Fibroblast of pulmonary artery (primary cell): ENCODE measurements at places on chromosomes 11 and 22.

GRCh38 chr22:37316405-37316804 is 34.1 kb downstream of the CYTH4 start:
- no peak for DNase-seq

DNA sequence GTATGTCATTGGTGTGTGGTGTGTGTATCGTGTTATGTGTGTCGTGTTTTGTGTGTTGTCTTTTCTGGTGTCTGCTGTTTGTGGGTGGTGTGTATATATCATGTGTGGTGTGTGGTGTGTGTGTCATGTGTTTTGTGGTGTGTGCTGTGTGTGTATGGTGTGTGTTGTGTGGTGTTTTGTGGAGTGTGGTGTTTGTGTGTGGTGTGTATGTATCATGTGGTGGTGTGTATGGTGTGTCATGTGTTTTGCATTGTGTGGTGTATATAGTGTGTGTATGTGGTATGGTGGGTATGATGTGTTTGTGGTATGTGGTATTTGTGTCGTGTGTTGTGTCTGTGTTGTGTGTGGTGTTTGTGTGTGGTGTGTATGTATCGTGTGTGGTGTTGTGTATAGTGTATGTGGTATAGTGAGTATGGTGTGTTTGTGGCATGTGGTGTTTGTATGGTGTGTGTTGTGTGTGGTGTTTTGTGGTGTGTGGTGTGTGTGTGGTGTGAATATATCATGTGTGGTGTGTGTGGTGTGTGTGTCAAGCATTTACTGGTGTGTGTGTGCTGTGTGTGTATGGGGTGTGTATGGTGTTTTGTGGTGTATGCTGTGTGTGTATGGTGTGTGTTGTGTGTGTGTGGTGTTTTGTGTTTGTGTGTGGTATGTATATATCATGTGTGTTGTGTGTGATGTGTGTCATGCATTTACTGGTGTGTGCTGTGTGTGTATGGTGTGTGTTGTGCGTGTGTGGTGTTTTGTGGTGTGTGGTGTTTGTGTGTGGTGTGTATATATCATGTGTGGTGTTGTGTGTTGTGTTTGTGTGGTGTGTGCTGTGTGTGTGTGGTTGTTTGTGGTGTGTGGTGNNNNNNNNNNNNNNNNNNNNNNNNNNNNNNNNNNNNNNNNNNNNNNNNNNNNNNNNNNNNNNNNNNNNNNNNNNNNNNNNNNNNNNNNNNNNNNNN is 12.7 kb downstream of the PIM3 start:
- DNase-seq: peak; percentile 36

DNA sequence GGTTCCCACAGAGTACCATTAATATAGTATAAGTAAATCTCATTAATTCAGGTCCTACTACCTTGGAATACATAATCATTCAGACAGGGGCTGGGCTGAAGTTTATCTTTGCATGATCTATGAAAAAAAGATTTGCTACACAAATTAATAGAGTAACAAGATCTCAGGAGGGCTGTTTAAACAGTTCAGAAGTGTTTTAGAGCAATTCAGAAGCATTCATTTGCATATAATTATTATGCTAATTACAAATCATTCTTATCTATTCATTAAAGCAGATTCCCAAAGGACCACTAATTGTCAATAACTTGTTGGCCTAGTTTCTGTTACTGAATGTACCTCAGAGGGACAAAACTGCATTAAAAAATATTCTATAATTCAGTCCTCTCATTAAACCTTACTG is 40.5 kb downstream of the PITPNB start:
- DNase-seq: no peak

DNA sequence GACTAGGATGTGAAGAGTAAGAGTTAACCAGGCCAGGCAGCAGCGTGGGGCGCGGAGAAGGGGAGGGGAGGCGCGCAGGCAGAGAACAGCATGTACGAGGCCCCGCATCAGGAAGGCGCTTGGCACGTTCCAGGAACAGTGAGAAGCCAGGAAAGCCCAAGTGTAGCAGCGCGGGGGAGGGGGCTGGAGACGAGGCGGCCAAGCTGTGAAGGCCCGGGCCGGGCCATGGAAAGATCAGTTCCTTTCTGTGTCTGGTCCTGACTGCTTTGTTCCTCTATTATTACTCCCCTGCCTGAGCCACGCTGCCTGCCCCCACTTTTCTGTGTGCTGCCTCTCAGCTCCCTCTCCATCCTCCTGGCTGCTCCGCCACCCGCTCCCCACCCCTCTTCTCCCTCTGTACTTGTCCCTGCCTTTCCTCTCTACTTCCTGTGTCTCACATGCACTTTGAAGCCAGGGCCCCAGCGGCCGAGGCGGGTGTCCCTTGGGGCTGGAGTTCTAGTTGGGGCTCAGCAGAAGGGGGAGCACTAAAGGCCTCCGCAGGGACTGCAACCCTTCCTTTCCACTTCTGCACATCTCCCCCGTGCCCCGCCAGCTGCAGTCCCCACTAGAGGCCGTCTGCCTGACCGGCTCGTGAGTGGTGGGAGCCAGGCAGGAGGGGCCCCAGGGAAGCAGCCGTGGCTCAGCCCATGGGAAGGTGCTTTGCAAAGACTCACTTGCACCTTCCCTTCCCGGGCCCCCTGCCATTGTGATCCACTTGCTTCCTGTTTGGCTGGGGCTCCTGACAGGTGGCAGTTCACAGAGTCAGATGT is 63.7 kb downstream of the PRDM11 start:
- peak; percentile 91 for DNase-seq

GRCh38 chr11:48020092-48020755 is 39.9 kb downstream of the PTPRJ start:
- DNase-seq: no peak

DNA sequence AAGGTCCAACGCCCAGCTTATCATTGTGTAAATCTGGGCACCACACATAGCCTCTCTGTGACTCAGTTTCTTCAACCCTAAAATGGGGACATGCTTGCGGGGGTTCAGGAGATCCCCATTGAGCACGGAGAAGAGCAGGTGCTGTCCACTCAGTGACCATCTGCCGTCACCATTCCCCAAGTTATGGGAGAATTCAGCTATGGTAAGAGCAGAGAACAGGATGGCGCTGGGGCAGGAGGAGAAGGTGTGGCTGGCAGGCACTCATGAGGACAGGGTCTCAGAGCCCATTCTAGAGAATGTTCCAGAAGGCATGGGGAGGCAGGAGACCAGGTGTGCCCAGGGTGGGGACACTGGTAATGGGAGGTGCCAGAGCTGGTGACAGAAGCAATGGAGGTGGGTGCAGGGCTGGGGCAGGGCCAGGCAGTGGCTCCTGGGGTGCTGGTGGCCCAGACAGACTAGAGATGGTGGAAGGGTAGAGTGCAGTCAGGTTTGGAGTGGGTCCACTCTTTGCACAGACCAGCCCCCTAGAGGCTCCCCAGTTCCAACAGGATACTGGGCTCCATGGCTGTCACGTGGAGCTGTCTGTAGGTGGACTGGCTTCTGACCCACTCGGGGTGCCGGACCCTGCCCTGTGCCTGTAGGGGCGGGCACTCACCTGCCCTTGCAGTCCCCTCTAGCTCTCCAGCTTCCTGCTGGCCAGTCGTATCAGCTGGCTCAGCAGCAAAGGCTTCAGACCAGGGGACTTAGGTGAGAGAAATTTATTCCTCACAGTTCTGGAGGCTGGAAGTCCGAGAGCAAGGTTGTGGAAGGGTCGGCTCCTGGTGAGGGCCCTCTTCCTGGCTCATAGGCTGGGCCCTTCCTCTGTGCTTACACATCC is 84.7 kb downstream of the CDKN1C start:
- DNase-seq: no peak

GRCh38 chr11:60809691-60810090 is 24.6 kb downstream of the MS4A10 start:
- DNase-seq: no peak

DNA sequence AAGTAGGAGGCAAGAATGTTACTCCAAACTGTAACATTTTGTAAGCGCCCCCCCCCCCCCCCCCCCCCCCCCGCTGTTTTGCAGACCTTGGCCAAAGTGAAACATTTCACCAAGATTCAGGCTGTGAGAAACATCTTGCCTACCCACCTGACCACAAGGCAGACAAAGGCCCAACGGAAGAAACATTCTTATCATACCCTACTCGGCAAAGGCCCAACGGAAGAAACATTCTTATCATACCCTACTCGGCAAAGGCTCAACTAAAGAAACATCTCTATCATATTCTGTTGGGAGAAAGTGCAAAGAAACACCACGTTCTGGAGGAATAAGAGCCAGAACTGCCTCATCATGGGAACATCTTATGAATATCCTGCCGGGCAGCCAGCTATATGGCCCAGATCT is 117.1 kb downstream of the JRKL start:
- DNase-seq: no peak

DNA sequence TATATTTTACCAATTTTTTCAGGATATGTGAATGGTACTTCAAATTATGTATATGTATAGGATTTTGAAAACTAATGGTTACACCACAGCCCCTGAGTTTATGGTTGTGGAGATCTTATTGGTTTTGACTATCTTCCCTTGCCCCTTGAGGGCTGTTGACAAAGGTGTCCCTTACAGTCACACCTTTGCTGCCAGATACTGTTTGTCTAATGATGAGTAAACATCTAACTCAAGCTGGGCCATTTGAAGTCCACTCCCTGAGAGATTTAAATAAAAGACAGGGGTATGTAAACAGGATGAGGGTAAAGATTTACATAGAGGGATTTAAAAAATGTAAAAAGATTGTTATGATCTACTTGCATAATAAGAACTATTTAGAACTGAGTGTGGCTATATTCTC is 38.9 kb upstream of the LUZP2 start:
- no peak for DNase-seq

DNA sequence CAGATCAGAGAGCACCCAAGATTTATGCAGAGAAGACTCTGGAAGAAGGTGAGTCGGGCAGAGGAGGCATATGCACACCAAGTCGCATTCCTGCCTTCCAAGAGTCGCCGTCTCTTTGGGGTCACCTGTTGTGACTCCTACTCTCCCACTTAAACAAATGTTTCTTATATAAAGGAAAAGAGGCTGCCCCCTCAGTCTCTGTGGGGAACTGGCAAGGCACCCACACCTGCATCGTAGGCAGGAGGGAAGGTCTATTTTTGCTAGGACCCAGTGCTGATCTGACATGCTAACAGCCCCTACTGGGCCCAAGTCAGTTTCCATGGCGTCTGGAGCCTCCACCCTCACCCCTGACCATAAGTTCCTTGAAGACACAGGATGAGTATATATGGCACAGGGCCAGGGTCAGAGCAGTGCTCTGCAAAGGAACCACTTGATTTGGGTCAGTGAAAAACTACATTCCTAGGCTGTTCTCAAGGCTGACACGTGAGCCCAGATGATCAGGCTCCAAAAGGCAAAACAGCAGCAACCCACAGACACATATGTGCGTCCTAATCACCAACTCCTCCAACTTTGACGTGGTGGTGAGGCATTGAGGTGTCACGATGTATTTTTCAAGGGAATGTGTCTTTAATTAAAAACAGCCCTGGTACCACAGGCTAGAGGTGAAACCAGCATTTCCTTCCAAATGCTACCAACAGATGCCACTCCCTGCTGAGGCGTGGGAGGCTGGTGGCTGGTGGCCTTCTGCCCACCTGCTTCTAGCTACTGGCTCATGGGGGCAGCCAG is 55.6 kb upstream of the CSNK2A3 start:
- DNase-seq: no peak

GRCh38 chr11:7428196-7428595 is 57.1 kb upstream of the OLFML1 start:
- DNase-seq: no peak

GRCh38 chr11:66902486-66903177 is 45.8 kb downstream of the LRFN4 start:
- no peak for DNase-seq

GRCh38 chr11:64181506-64182411 is 4.2 kb upstream of the STIP1 start:
- DNase-seq: peak; percentile 93

GRCh38 chr11:19225123-19225522 is 15.6 kb downstream of the E2F8 start:
- no peak for DNase-seq

DNA sequence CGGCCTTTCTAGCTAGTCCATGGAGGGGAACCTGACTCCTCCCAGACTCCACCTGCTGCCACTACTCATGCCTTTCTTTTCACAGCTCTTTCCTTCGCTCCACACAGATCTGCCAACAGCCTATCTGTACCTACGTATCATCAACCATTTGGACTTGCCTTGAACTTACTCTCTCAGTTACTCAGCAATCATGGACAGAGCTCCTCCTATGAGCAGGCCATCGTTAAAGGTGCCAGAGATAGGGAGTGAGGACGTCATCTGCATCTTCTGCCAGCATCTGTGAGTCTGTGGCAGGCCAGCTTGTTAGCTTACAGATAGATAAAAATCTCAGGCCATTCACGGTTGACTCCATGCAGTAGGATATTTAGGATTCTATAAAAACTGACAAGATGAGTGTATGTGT is 162.9 kb upstream of the ZBED5 start:
- DNase-seq: no peak

DNA sequence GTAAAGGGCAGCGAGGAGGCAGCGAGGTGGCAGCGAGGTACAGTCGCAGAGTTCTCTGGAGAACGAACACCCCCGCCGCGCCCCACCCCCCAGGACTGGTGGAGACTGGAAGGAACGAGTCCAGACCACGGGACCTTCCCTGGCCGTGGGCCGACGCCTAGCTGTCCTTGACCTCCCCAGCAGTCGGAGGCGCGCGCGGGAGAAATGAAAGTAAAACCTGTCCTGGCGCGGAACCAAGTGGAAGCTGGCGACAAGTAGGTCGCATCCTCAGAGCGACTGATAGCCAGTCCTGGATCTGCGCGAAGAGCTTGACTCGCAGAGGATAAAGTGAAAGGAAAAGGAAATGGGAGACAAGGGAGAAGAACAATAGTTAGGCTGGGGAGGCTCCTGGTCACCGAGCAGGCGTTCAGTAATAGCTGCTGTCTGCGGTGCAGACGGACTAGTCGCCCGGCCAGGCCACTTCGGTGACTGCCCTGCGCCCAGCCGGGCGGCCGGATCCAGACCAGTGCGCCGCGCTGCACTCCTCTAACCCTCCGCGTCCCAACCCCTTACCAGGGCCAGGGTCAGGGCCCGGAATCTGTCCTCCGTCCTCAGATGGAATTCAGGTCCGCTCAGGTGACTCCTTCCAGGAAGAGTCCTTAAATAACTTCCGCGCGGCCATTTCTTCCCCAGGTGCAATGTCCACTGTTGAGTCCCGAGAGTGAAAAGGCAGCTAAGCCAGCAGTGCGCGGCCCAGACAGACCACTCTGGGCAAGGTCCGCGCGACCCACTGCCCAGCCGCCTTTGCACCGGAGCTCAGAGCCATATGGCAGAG is 1.9 kb upstream of the ADM start:
- DNase-seq: peak; percentile 64

GRCh38 chr22:39941601-39942000 is 18.6 kb upstream of the TMA7B start:
- DNase-seq: no peak
